ENCODE measurements at places on chromosomes 5 and 9.

- no peak for DNase-seq
These were observed 56.3 kb downstream of the DAB2IP start for GRCh38 chr9:121707477-121708424.

DNA sequence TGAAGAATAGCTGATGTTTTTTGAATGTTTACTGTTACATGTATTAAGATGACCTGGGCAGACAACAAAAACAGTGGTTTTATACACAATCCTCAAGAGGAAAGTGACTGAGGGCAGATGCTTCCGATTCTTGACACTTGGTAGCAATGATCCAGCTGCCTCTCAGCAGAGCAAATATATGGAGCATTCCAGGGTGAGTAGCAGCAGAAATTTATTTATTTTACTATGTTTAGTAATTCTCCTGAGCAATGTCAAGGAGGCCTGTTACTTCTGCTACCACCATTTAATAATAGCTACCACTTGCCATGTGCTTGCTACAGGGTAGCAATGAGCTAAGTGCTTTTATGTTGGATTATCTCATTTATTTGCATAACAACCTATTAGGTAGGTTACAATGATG is 69.1 kb upstream of the NR3C1 start:
- no peak for DNase-seq

DNA sequence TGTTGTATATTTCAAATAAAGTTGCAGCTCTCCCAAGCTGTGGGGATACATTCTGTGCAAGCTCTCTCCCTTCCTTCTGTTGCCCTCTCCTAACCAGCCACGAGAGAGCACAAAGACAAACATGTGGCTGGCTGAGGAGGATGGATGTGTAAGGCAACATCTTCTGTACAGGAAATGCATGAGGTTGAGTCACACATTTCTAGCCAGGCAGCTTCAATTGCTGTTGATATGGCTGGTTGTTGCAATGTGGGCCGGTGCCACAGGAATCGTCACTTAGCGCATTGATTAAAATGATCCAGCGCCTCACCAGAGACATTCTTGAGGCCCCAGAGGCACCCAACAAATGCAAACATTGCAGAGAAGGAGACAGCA is 207.1 kb downstream of the ICE1 start:
- DNase-seq: no peak

GRCh38 chr9:88829276-88829675 is 162.0 kb upstream of the S1PR3 start:
- peak; percentile 31 for DNase-seq

- DNase-seq: no peak
These were observed 90.5 kb upstream of the TRIM32 start for GRCh38 chr9:116596646-116597045.

DNA sequence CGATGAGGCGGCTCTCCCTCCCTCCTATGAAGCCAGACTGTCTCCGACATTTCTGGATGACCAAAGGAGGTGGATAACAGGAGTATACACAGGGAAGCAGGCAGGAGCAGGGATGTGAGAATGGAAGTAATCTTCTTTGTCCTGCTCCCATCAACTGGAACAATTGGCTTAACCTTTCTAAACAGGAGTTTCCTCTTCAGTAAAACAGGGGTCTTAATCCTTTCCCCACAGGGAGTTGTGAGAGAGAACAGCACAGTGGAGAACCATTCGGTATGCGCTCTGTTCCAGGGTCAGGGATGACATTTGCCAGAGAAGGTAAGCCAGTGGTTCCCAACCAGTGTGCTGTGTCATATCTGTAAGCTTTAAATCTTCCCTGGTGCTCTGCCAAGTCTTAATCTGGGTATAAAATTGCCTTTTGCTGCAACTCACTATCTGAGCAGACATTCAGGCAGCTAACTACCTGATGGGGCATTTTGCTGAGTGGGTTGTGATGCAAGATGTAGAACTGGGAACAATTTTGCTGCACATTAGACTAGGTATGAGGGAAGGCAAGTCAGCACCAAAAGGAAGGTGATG is 294.8 kb upstream of the KIF2A start:
- no peak for DNase-seq

- DNase-seq: peak; percentile 80
These were observed 1.2 kb upstream of the GCNT4 start for GRCh38 chr5:75053304-75054133.

- DNase-seq: peak; percentile 74
These were observed 169.2 kb upstream of the SLC30A5 start for GRCh38 chr5:68924481-68925145.

DNA sequence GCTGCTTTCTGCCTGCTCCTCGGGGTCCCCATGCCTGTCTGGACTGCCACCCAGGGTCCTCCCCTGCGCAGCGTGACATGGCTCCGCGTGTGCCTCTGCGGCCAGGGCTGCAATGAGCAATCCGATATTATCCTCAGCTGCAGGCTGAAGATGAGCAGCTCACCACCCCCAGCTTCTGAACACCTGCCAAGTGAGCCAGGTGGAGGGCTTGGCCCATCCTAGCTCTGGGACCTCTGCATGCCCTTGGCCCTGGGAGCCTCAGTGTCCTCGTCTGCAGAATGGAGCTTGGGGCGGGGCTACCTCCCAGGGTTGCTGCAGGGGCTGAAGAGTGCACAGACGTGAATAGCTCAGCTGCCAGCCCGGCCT is 4.1 kb upstream of the MYMK start:
- DNase-seq: no peak

- DNase-seq: peak; percentile 94
These were observed 93.4 kb downstream of the SIL1 start for GRCh38 chr5:139104577-139105276.

- no peak for DNase-seq
These were observed 71.4 kb upstream of the MOCS2 start for GRCh38 chr5:53180991-53181390.

GRCh38 chr9:38358390-38359296 is 33.9 kb upstream of the ALDH1B1 start:
- DNase-seq: no peak

DNA sequence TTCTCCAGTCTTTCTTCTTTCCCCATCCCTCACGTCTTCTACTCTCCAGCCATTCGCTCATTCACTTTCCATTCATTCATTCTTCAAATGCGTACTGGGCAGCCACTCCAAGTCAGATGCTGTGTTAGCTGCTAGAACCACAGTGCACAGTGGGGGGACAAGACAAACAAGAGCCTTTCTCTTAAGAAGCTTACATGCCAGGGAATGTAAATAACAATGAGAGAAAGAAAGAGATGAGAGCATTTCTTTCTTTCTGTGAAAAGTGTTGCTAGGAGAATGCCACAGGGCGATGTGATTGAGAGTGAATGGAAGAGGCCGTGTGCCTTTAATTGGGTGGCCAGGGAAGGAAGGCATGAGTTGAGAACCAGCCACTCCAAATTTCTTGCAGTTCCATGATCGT is 46.3 kb upstream of the SMIM23 start:
- DNase-seq: no peak

DNA sequence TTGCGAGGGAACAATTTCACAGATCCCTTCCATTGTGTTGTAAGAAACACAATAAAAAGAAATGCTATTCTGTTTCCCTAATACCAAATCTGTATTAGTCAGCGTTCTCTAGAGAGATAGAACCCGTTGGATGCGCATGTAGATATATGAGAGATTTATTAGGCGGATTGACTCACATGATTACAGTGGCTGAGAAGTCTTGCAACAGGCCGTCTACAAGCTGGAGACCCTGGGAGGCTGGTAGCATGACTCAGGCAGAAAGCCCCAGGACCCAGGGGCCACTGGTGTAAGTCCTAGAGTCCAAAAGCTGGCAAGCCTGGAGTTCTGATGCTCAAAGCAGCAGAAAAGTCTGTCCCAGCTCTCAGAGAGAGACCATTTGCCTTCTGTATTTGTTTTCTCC is 18.4 kb upstream of the IL17B start:
- DNase-seq: peak; percentile 98

GRCh38 chr9:33465096-33465495 is 8.6 kb downstream of the NOL6 start:
- DNase-seq: no peak

DNA sequence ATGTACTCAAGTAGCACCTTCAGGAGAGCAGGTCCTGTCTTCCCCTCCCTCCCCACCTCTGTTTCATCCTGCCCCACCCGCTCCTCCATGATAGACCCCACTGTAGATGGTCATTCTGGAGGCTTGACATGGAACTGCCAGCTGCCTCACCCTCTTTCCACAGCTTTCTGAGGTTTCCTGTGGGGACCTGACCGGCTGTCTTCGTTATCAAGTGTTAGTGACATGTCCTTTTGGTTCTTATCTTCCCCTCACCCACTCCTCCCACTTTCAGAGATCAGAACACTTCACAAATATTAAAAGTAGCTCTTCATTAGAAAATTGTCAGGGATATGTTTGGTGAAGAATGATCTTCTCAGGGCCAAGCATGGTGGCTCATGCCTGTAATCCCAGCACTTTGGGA is 52.7 kb downstream of the MEGF10 start:
- DNase-seq: no peak

GRCh38 chr5:80837679-80838078 is 122.5 kb upstream of the RASGRF2 start:
- DNase-seq: no peak

GRCh38 chr9:71897577-71897976 is 13.4 kb downstream of the ABHD17B start:
- DNase-seq: no peak

DNA sequence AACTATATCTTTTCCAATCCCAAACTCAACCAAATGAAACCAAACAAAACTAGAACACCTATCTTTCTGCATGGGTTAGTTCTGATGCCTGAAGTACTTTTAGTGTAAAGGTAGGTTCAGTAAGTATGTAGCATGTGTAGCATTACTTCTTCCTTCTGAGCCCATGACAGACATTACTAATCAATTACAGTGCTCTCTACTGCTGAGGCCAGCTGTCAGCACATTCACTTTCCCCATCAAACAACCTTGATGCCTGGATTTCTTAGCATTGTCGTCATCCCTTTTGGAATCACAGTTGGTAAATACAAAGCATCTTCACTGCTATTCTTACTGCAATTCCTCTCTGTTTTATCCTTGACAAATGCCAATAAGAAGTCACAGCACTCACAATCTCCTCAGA is 103.2 kb downstream of the PTTG1 start:
- DNase-seq: no peak

- DNase-seq: peak; percentile 59
These were observed at the start of gene AQP3 for GRCh38 chr9:33446946-33447798. TSS of gene AQP3 (minus strand) at chr9:33447593. CDS start at chr9:33447530, 63 bp downstream.

DNA sequence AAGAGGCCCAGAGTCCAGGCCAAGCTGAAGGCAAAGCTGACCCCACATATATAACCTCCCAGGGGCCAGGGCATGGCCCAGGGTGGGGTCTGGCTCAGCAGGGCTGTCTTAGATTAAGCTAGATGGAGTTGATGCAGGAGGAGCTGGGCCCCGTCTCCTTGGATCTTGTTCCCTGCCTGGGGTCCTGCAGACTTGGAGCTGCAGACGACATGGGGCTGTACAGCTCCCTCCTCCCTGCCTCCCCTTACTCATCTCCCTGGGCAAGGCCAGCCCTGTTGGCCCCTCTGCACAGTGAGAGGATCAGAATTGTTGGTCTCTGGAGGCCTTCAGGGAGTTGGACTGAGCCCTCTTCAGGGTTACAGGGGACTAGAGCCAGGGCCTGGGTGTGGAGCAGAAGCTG is 134.9 kb downstream of the RGS3 start:
- DNase-seq: no peak

GRCh38 chr5:105952875-105953274 is 1717.9 kb downstream of the EFNA5 start:
- peak; percentile 80 for DNase-seq

DNA sequence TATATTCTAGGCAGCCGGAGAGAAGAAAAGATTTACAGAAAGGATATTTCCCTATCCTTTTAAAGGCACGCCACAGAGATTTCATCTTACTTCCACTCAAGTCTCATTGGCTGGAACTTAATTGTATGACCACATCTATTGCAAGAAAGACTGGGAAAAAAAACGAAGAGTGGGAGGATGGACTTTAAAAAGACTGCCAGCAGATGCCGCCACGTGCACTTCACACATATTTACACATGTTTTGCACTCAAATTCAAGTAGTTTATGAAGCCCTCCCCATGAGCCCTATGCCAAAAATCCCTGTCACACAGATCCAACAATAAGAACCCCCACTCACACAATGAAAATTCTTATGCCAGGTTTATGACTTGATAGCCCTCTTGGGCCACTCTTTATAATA is 138.5 kb upstream of the TYRP1 start:
- DNase-seq: peak; percentile 18

GRCh38 chr9:79665369-79665768 is 93.6 kb downstream of the TLE4 start:
- no peak for DNase-seq

- no peak for DNase-seq
These were observed 106.5 kb upstream of the RAD23B start for GRCh38 chr9:107176436-107177151.

DNA sequence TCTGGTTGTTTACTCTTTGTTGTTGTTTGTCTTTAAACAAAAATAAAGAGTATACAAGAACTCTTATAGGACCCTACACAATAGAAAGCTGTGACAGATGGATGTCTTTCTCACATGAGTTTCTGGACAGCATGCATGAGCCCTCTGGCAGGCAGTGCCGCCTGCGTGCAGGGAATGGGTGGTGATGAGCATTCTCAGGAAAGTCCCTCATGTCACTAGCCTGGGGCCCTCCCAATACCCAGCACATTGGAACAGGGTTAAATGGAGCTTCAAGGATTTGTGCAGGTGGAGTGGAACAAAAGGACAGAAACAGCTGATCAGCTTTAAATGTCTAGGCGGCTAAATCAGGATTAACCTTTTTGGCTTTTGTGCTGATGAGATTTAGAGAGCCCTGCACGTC is 181.0 kb upstream of the CD180 start:
- no peak for DNase-seq

- peak; percentile 11 for DNase-seq
These were observed 41.4 kb downstream of the RGS3 start for GRCh38 chr9:113504725-113505590.

GRCh38 chr5:14208071-14209021 is 65.2 kb downstream of the TRIO start:
- DNase-seq: peak; percentile 94

Data from iris pigment epithelial cell (primary cell).